ENCODE measurements at places on chromosomes 6 and 20.

DNA sequence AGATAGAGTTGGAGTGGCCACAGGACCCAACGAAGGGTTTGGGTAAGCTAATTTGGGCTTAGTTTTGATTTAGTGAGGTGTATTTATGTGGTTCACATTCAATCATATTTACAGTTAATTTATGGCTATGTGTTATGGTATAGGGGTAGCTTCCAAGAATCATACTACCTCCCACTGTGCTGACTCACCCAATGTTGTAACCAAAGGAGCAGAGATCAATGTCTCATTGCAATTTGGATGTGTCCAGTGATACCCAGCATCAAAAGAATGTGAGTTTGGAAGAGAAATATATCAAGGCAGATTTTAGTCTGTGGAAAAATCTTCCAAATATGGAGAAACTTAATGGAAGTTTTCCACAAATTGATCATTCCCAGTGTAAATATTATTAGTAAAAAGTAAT lies 25.3 kb upstream of the SMIM8 start:
- DNase-seq: no peak

- no peak for DNase-seq
Measured at GRCh38 chr6:139373928-139374356, 506 bp downstream of the CITED2 start.

- no peak for DNase-seq
Measured at GRCh38 chr6:160102956-160103824, 18.4 kb upstream of the SLC22A1 start.

- no peak for DNase-seq
Measured at GRCh38 chr6:81786150-81786549, 33.7 kb upstream of the TENT5A start.

DNA sequence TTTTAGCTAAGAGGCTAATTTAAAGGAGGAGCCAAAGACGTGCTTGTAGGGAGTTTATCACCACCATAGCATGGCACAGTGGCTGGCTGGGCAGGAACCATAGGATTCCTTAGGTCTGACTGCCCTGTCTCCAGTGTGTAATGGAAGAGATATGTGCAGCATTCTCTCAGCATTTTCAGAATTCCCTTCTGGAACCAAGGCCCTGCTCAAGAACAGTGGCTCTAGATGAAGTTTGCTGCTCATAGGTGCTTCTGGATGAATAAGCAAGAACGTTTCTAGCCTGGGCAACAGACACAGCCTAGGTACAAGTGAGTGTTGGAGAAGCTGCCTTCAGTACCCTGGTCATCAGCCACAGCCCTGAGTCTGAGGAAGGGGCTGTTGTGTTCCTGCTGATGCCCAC lies 69.1 kb downstream of the LCA5 start:
- DNase-seq: no peak

GRCh38 chr6:150600301-150601017 lies 774 bp downstream of the PLEKHG1 start:
- DNase-seq: peak; percentile 82

GRCh38 chr20:17708675-17709360 lies 9.1 kb downstream of the BANF2 start:
- no peak for DNase-seq

DNA sequence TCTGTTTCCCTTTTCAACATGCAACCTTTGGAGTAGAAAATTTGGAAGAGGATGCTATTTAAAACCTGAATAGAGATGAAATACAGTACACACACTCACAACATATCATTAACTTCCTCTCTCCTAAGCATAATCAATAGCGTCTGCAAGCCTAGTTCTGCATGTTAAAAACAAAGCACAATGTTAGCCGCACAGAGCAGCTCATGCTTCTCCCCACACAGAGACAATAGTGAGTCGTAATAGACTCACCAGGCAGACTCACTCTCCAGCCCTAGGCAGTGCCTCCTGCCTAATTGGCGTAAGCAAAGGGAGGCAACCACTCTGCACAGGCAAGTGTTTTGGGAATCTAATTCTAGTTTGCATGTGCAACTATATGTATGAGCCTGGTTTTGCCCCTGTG lies 45.8 kb upstream of the ARID1B start:
- DNase-seq: no peak

- DNase-seq: no peak
Measured at GRCh38 chr6:26198722-26199056, 111.5 kb downstream of the HFE start.

- DNase-seq: no peak
Measured at GRCh38 chr6:31144296-31144969, 5.6 kb upstream of the PSORS1C2 start.

GRCh38 chr6:127058027-127058426 lies 60.4 kb upstream of the RSPO3 start:
- DNase-seq: no peak

- no peak for DNase-seq
Measured at GRCh38 chr20:36234771-36235320, 1.4 kb upstream of the AAR2 start.

- no peak for DNase-seq
Measured at GRCh38 chr6:142945446-142946180, 637 bp upstream of the HIVEP2 start.

DNA sequence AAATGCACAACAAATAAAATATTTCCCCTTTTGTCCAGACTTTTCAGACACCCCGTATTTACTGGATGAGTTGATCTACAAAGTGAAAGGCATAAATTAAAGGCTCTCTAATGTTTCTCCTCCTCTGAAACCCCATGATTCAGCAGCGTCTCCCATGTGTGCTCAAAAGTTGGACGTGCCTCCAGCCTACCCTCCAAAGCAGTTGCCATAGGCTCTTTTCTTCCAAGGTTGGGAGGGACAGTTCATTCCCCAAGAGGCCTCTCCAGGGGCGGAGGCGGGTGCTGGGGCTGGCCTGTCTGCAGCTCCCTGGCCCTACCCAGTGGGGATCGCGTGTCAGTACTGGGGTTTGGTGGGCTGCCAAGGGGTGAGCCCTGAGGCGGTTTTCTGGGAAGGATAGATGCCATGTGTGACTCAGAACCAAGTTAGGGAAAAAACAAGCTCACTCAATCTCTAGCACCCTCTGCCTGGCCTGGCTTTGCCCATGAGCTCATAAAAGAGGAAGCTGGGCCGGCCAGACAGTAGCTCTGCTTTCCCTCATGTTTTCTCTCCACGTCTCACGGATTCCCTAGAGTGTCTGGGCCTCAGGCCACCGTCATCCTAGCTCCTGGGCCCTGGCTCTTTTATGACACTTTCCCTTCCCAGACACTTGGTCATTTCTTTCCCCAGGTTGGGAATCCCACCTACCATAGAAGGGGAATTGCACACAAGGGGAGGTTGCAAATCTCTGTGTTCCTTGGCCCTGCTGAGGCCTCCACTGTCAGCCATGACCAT lies 8.0 kb upstream of the IER3 start:
- peak; percentile 91 for DNase-seq

- no peak for DNase-seq
Measured at GRCh38 chr6:144434308-144434990, 149.3 kb downstream of the UTRN start.

GRCh38 chr6:129623008-129623732 lies 86.8 kb downstream of the ARHGAP18 start:
- DNase-seq: no peak

GRCh38 chr6:4672772-4673171 lies 103.4 kb upstream of the CDYL start:
- DNase-seq: no peak

DNA sequence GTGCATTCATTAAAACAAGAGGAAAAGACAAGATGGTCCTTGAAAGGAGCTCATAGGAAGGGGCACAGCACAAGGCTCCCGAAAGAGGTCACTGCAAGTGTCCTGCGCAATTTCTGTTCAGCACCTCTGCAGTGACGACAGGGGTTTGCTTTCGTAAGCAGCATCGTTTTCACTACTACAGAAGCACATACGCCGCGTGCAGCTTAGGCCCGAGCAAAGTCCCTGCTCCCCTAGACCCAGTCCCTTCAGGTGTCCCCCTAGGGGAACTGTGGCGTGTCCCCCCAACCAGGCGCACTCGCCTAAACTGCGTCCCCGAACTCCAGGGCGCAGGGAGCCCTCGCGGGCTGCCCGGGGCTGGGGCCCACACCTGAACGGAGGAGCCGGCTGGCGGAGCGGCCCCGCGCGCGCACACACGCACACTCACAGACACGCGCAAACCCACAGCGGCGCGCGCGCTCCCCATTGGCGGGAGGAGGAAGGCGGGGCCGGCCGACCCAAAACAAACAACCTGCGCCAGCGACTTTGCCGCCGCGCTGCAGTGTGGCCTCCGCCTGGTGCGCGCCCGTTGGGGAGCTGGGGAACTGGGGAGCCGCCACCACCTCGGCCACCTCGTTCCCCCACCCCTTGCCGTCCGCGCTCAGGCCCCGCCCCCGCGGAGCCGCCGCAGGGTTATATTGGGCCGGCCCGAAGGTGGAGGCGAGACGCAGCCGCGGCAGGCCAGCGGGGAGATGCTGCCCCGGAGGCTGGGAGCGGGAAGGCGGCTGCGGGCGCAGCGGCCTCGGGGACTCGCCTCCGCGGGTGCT lies at the start of gene FOXQ1:
Gene FOXQ1 (plus strand): TSS at position 699 of the 803 bp plus-strand sequence. CDS start 607 bp downstream, outside the sequence.
- DNase-seq: no peak

DNA sequence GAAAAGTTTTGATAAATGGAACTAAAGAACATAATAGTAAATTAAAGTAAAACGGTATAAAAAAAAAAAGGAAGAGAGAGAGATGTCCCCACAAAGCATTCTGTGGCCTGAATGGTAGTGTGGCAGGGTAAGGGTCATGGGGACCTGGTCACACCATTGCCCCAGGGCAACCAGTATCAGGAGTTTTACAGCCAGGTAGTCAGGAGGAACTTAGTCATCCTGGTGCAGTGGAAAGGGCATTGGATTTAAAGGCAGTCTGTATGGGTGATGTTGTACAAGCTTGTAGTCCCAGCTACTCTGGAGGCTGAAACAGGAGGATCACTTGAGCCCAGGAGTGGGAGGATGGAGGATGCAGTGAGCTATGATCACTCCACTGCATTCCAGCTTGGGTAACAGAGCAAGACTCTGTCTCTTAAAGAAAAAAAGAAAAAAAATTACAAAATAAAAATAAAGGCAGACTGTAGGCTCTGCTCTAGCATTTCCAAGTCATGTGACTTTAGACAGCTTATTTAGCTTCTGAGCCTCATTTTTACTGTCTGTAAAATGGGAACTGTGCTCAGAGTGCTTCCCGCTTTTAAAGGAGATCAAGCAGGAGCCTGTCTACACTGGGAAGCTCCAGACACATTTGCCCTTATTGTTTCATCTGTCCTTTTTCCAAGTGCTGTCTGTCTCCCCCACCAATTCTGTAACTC lies 112.8 kb upstream of the ARMC2 start:
- DNase-seq: no peak

DNA sequence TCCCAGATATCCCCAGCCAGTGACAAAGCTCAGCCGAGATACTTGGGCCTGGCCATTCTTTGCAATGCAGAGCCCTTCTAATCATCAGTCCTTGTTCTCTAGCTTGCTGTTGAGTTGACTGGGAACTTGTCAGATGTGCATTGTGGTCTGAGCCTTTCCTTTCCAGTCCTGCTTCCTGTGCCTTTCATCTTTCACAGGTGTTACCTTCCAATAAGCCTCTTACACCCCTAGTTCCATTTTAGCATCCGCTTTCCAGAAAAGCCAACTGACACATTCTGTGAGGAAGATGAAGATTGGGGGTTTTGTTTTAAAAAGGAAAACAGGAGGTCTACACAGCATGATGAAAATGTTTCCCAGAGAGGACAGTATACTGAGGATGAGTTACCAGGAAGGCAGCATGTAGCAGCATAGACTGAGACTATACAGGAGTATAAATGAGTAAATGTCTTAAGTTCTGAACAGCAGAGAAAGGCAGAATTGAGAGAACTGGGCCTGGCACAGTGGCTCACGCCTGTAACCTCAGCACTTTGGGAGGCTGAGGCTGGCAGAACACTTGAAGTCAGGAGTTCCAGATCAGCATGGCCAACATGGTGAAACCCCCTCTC lies 5.6 kb upstream of the CEP85L start:
- DNase-seq: no peak

DNA sequence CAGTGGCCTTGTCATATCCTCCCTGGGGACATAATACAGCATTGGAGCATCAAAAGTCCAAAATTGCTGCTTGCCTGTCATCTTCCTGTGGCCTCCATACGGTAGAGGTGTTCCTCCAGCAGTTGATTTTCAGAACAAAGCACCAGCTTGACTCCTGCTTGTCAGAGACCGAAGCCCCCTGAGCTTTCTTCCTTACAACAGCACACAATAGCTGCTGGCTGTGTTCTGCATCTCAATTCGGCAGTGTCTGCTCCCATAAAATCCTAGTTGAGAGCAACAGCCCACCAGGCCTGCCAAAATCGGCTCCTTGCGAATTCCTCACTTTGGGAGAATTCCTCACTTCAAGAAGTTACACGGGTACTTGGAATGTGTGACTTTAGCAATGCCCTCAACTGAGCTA lies 372.9 kb downstream of the SAMD5 start:
- no peak for DNase-seq

GRCh38 chr6:142819603-142820337 lies 125.2 kb downstream of the HIVEP2 start:
- peak; percentile 66 for DNase-seq

GRCh38 chr6:52534966-52535390 lies 41.9 kb downstream of the TRAM2 start:
- DNase-seq: no peak

GRCh38 chr6:113291751-113292445 lies 565.2 kb upstream of the MARCKS start:
- DNase-seq: peak; percentile 78

DNA sequence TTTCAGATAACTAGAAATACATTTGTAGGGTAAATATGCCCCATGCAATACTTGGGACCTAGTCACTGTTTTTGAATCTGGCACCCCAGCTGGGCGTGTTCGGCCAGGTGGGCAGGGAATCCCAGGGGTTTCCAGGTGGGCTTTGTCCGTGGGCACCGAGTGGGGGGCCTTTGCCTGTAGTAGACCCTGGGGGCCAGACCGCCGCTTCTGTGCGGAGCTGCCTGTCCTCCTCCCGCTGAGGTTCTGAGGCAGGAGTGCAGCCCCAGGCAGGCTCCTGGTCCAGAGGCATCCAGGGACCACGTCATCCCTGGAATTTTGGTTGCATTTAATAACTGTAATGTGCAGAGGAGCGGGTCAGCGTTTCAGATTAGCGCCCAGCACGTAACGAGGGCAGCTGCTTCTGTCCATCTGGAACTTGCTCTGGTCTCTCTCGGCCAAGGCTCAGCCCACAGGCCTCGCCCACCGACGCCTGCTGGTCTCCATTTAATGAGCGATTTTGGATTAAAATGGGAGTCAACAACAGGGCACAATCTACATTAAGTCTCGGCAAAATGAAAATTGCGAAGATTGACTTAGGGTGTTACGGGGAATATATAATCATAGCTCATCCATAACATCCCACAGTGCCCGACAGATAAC lies 12.8 kb downstream of the BHLHE23 start:
- DNase-seq: no peak

GRCh38 chr6:170253226-170253909 lies 37.5 kb downstream of the DLL1 start:
- DNase-seq: no peak

- DNase-seq: no peak
Measured at GRCh38 chr6:151722342-151722741, 85.1 kb upstream of the ESR1 start.

- no peak for DNase-seq
Measured at GRCh38 chr20:61049684-61050083, 202.4 kb upstream of the CDH4 start.

GRCh38 chr6:125815080-125815910 lies 24.5 kb downstream of the NCOA7 start:
- no peak for DNase-seq

GRCh38 chr6:143579703-143580102 lies 68.2 kb upstream of the FUCA2 start:
- peak; percentile 69 for DNase-seq

- DNase-seq: peak; percentile 41
Measured at GRCh38 chr20:55140631-55141030, 665.2 kb downstream of the DOK5 start.

Data from right hindlimb (tissue), 1 donor.